Kidney (tissue), 22 donors: ENCODE measurements at places on chromosomes 7 and 10. TPM values are rescaled to one million over a fixed set of nuclear protein-coding genes. Genes with fewer than 3 reads are reported as not detected.

Gene ABCB4
- 2.0 TPM for total RNA-seq

Gene CYP2E1
- 2.9 TPM for total RNA-seq

Gene RARRES2
- 104 TPM for total RNA-seq

Gene PRTFDC1
- 3.8 TPM for total RNA-seq

Gene CREB5
- 27.2 TPM for total RNA-seq

Gene MRPL43
- total RNA-seq = 81.5 TPM

DNA sequence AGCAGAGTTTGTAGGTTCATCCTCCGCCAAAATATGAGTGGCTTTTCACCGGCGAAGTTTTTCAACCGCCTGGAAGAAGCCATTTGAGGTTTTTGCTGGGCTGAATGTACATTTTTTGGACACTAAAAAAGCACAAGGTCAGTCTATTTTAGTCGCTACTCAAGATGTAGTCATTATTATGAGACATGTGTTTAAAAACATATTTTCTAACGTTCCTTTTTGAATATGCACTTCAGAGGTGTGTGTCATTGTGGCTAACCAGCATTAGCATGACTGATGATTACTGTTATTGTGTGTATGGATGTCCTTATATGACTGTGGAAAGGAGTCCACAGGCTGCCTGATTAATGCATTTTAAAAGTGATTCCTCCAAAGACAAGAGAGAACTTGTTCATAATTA lies 605.4 kb downstream of the INHBA start:
- H3K4me1 ChIP-seq = no peaks in the 10 kb centered on the region
- no peaks in the 10 kb centered on the region for H3K27me3 ChIP-seq
- DNase-seq = no peak
- no peak overlapping the region for H3K4me3 ChIP-seq
- no peaks in the 10 kb centered on the region for H3K36me3 ChIP-seq
- H3K27ac ChIP-seq = no peak overlapping the region

- H3K27ac ChIP-seq = peak overlapping the region; percentile 89
- peaks cover 25% of the 10 kb centered on the region for H3K4me1 ChIP-seq
- H3K4me3 ChIP-seq = no peak overlapping the region
- DNase-seq = no peak
- H3K36me3 ChIP-seq = peaks cover 22% of the 10 kb centered on the region
Measured at GRCh38 chr7:47405286-47405904, 176.5 kb downstream of the TNS3 start.

GRCh38 chr10:102713539-102713813 lies 721 bp downstream of the ARL3 start:
- H3K4me3 ChIP-seq = peak overlapping the region; percentile 79
- no peaks in the 10 kb centered on the region for H3K36me3 ChIP-seq
- peaks cover 5% of the 10 kb centered on the region for H3K4me1 ChIP-seq

- DNase-seq = no peak
- H3K27ac ChIP-seq = no peak overlapping the region
- H3K36me3 ChIP-seq = no peaks in the 10 kb centered on the region
- H3K4me1 ChIP-seq = no peaks in the 10 kb centered on the region
- no peaks in the 10 kb centered on the region for H3K27me3 ChIP-seq
- H3K4me3 ChIP-seq = no peak overlapping the region
Measured at GRCh38 chr10:93106631-93107072, 33.0 kb downstream of the CYP26A1 start.

DNA sequence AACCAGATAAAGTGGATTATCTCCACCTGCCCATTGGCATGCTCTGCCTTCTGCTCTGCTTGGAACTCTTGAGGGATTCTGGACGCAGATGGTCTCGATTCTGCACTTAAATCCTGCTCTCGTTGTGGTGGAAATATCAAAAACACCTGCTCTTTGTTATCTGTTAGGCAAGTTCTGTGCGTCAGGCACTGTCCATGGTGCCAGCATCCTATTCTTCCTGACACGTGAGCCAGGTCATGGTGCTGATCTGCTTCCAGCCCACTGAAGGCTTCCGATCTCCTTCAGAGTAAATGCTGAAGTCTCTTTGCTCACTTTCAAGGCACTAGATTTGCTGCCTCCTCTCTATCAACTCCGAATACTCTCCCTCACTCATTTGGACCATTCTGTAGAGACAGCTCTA lies 505.6 kb downstream of the HTR7 start:
- no peak for DNase-seq
- no peak overlapping the region for H3K4me3 ChIP-seq
- H3K4me1 ChIP-seq = no peaks in the 10 kb centered on the region
- no peak overlapping the region for H3K27ac ChIP-seq
- no peaks in the 10 kb centered on the region for H3K36me3 ChIP-seq

- H3K36me3 ChIP-seq = peaks cover 32% of the 10 kb centered on the region
- H3K27me3 ChIP-seq = no peaks in the 10 kb centered on the region
- DNase-seq = no peak
- H3K27ac ChIP-seq = no peak overlapping the region
Measured at GRCh38 chr10:84156009-84156408, 16.7 kb downstream of the GHITM start.

GRCh38 chr10:6514180-6514579 lies 65.9 kb downstream of the PRKCQ start:
- peaks cover 4% of the 10 kb centered on the region for H3K36me3 ChIP-seq
- DNase-seq = no peak
- no peak overlapping the region for H3K27ac ChIP-seq

DNA sequence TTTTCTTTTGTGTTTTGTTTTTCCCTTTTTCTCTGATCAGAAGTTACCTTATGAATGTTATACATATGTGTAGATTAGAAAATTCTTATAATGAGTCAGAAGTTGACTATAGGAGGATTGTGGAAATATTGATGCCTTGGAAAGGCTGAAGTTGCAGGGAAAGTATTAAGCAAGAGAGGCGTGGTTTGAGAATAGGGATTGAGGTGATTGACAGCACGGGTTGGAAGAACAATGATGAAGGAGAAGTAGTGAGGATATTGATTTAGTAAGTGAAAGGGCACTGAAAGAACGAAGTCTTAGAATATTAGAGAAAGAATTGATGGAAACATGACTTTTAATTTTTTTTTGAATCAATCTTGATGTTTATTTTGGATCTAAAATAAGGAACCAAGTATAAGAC lies 176.0 kb downstream of the EXOC4 start:
- H3K4me1 ChIP-seq = no peaks in the 10 kb centered on the region
- DNase-seq = no peak
- no peaks in the 10 kb centered on the region for H3K36me3 ChIP-seq
- H3K27ac ChIP-seq = no peak overlapping the region
- no peak overlapping the region for H3K4me3 ChIP-seq
- H3K27me3 ChIP-seq = no peaks in the 10 kb centered on the region

- no peaks in the 10 kb centered on the region for H3K27me3 ChIP-seq
Measured at GRCh38 chr10:47305566-47305965, 5.6 kb downstream of the GDF10 start.

- peaks cover 22% of the 10 kb centered on the region for H3K4me1 ChIP-seq
- DNase-seq = no peak
- no peaks in the 10 kb centered on the region for H3K27me3 ChIP-seq
- H3K27ac ChIP-seq = peak overlapping the region; percentile 71
- peak overlapping the region; percentile 58 for H3K4me3 ChIP-seq
Measured at GRCh38 chr7:194252-195009, 2.1 kb downstream of the FAM20C start.

DNA sequence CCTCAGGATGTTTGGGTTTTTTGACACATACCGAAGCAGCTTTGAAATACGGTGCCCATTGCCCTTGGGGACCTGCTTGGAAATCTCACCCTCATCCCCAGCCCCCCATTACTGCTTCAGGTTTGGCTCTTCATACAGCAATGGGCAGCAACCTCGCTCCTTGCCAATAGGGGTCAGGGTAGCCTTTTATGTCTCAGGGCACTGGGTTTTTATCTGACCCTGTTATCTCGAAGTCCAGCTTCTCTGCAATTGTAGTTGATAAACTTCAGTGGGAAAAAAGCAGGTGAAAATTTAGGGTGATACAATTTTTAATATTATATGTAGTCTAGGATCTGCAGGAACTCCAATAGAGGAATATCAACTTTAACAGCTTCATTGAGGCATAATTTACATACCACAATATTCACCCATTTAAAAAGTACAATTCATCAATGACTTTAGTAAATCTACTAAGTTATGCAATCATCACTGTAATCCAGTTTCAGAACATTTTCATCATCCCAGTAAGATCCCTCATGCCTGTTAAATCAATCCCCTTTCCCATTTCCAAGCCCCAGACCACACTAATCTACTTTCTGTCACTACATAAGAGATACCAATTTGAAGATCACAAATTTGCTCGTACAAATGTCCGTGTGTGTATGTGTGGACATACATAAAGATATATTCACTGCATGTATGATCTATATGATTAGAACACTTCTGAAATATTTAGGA lies 386.2 kb downstream of the KCNMA1 start:
- no peaks in the 10 kb centered on the region for H3K36me3 ChIP-seq
- H3K27ac ChIP-seq = no peak overlapping the region
- no peak overlapping the region for H3K4me3 ChIP-seq
- no peak for DNase-seq
- no peaks in the 10 kb centered on the region for H3K4me1 ChIP-seq

GRCh38 chr10:11409357-11409756 lies 202.1 kb downstream of the USP6NL start:
- no peaks in the 10 kb centered on the region for H3K27me3 ChIP-seq
- no peak for DNase-seq
- H3K4me3 ChIP-seq = no peak overlapping the region

GRCh38 chr7:84529480-84530205 lies 335.1 kb upstream of the SEMA3A start:
- no peaks in the 10 kb centered on the region for H3K36me3 ChIP-seq
- H3K4me3 ChIP-seq = no peak overlapping the region
- H3K27ac ChIP-seq = no peak overlapping the region
- H3K4me1 ChIP-seq = no peaks in the 10 kb centered on the region

DNA sequence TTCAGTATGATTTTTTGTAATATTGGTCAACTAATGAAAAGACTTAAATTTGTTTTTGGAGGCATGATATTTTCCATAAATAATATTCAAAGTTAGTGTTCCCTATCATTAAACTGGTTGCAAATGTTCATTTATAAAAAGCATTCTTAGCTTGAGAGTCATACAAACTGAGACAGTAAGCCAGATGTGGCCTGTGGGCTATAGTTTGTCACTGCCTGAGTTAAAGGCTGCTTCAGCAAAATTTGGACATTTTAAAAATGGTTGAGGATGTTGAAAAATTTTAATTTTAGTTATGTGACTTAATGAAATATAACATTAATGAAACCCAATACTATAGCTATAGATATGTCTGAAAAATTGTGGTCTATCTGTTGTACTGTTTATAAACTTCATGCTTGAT lies 180.2 kb upstream of the CACNA2D1 start:
- DNase-seq = no peak
- H3K4me3 ChIP-seq = no peak overlapping the region
- no peaks in the 10 kb centered on the region for H3K4me1 ChIP-seq
- H3K27ac ChIP-seq = no peak overlapping the region

DNA sequence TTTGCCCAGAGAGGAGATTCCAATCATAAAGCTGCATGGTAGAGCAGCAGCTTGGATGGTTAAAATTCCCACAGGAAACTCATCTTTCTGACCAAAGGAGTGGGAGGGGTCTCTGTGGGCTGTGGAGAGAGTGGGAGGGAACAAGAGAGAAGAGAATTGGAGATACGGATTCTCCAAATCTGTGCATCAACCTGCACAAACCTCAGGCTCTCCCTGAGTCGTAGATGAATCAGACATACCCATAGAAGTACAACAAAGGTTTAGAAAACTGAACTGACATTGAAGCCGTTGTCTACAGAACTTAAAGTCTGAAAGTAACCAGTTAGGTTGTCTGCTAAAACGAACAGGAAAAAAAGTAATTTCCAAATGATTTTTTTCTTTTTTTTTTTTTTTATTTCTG lies 41.9 kb downstream of the CYCS start:
- H3K36me3 ChIP-seq = no peaks in the 10 kb centered on the region
- DNase-seq = no peak
- H3K27ac ChIP-seq = no peak overlapping the region
- no peak overlapping the region for H3K4me3 ChIP-seq
- no peaks in the 10 kb centered on the region for H3K4me1 ChIP-seq

GRCh38 chr7:122676466-122676865 lies 22.5 kb downstream of the RNF133 start:
- no peaks in the 10 kb centered on the region for H3K27me3 ChIP-seq
- H3K4me3 ChIP-seq = no peak overlapping the region
- no peaks in the 10 kb centered on the region for H3K4me1 ChIP-seq
- no peak for DNase-seq

DNA sequence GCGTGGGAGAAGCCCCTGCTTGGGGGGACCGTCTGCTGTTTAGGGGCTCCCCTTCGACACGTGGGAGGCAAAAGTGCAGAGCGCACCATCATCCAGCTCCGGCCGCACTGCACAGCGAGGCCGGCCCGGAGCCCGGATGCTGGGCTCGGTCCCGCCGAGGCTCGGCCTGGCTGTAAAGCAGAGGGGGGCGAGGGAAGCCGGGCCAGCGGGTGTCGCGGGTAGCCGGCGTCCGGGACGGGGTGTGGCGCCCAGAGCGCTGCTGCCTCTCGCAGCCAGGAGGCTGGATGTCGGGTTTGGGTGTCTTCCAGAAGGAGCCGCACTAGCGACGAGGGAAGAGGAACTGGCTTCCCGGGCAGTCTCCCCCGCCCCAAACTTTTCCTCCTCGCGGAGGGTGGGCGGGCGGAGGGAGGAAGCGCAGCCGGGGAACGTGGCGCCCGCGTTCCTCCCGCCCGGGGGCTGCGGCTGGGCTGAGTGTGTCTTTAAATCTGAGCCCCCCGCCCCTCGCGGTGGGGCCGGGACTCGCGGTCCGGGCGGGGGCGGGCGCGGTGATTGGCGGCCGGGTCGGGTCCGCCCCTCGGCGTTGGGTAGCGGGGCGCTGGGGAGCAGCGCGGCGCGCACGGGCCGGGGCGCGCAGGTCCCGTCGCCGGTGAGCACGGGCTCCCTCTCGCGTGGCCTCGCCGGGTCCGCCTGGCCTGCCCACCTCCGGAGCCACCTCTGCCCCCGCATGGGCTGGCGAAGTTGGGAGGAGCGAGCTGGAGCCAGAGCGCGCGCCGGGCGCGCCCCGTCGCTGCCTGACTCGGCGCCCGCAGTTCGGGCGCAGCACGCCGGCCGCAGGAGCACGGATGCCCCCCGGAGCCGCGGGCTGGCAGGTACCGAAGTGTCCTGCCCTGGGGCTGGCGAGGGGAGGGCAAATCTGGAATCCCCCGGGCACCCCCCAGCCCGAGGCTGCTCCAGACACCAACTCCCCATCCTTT lies at the start of gene PALD1:
TSS of gene PALD1 (plus strand) at position 577 of the 974 bp plus-strand sequence. CDS start 47,185 bp downstream, outside the sequence.
- peak within 1 kb of the TSS; percentile 66 for H3K4me3 ChIP-seq
- peak within 1 kb of the TSS; percentile 57 for H3K27ac ChIP-seq
- peak; percentile 83 for DNase-seq
- H3K36me3 ChIP-seq = no peaks in the 10 kb centered on the region
- no peaks in the 10 kb centered on the region for H3K4me1 ChIP-seq
- H3K27me3 ChIP-seq = no peaks in the 10 kb centered on the region
